ENCODE measurements at places on chromosomes 3 and 15.

DNA sequence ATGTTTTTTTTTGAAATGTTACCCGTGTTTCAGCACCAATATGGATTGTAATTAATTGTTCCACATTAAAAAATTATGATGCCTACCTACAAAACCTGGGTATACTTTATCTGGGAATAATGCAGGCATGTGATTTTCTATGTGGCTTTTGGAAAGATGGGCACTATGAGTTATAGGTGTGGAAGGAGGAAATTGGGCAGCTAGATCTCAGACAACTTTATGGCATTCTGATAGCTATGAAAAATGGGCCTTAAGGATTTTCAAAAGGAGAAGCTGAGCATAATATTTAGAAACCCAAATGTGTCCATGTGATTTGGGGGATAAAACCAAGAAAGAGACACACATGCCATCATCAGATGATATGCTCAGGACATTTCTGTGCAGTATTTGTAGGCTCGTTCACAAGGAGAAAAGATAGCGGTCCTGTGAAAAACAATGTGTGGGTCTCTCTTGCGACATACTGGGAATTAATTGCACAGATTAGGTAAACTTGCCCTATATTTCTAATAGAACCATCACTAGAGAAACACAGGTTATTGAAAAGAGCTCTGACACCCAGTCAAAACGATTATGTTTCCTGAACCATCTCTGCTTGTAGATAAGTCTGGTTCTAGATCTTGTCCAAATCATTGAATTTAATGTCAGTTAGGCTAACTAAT, 35.3 kb downstream of the ARPP21 start:
- no peaks in the 10 kb centered on the region for H3K36me3 ChIP-seq
- no peaks in the 10 kb centered on the region for H3K27me3 ChIP-seq
- no peaks in the 10 kb centered on the region for H3K4me1 ChIP-seq
- DNase-seq, result no peak
- no peak overlapping the region for H3K27ac ChIP-seq
- no peak overlapping the region for H3K4me3 ChIP-seq

DNA sequence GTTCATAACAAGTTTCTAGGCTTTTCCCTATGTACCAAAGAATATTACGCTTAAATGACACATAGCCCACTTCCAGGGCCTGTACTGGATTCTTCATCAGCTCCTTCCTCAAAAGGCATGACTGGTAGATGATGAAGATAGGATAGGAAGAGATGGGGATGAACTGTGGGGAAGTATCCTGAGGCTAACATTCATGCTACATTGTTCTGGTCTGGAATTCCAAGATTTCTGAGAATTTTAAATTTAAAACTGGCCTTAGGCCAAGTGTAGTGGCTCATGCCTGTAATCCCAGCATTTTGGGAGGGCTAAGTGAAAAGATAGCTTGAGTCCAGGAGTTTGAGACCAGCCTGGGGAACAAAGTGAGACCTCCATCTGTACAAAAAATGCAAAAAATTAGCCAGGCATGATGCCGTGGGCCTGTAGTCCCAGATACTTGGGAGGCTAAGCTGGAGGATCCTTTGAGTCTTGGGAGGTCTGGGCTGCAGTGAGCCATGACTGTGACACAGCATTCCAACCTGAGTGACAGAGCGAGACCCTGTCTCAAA, 160.1 kb upstream of the PLAAT1 start:
- H3K27ac ChIP-seq, result no peak overlapping the region
- no peaks in the 10 kb centered on the region for H3K27me3 ChIP-seq
- H3K36me3 ChIP-seq, result no peaks in the 10 kb centered on the region

GRCh38 chr3:65439641-65440284, 599.0 kb downstream of the MAGI1 start:
- H3K4me1 ChIP-seq, result peaks cover 13% of the 10 kb centered on the region
- H3K27me3 ChIP-seq, result no peaks in the 10 kb centered on the region
- H3K27ac ChIP-seq, result no peak overlapping the region
- peaks cover 5% of the 10 kb centered on the region for H3K36me3 ChIP-seq
- H3K4me3 ChIP-seq, result no peak overlapping the region

DNA sequence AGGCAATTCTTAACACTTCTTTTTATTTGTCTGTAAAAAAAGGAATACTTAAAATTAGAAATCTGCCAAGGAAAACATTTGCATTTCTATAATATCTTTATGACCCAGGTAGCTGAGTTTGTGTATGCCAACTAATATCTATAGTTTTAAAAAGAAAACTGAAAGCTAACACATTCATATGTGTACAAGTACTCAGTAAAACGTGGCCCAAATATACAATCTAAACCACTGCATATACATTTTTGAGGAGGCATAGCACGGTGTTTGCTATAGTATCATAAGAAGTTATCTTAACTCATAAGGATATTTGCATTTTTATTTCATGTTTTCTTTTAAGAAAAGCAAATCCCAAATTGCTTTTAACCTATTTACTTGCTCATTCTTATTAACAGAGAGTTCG, 172.7 kb downstream of the ZBTB20 start:
- no peaks in the 10 kb centered on the region for H3K4me1 ChIP-seq
- no peak overlapping the region for H3K27ac ChIP-seq
- H3K4me3 ChIP-seq, result no peak overlapping the region
- DNase-seq, result no peak
- peaks cover 17% of the 10 kb centered on the region for H3K36me3 ChIP-seq

GRCh38 chr3:86782286-86782685, 208.7 kb downstream of the VGLL3 start:
- no peaks in the 10 kb centered on the region for H3K4me1 ChIP-seq
- H3K36me3 ChIP-seq, result no peaks in the 10 kb centered on the region

GRCh38 chr3:79751703-79752102, 16.1 kb downstream of the ROBO1 start:
- no peak overlapping the region for H3K27ac ChIP-seq
- H3K27me3 ChIP-seq, result no peaks in the 10 kb centered on the region
- H3K36me3 ChIP-seq, result no peaks in the 10 kb centered on the region
- no peak for DNase-seq
- no peak overlapping the region for H3K4me3 ChIP-seq

DNA sequence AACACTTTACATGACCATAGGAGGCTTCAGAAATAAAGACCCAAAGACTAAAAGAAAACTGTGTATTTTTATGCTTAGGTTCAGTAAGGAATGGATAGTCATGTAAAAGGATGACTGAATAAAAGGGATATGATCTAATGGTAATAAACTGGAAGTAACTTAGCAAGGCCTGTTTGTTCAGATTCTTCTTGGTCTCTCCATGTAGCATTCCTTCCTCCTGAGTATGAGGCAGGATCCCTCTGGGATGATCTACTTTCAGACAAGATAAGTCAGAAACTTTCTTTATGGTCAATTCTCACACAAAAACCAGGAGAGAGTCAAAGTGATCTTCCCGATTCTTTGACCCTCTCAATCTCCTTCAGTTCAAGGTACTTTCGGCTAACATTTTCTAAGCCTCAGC, 340.8 kb upstream of the DCBLD2 start:
- H3K36me3 ChIP-seq, result no peaks in the 10 kb centered on the region
- H3K27me3 ChIP-seq, result no peaks in the 10 kb centered on the region
- no peak for DNase-seq
- no peaks in the 10 kb centered on the region for H3K4me1 ChIP-seq
- no peak overlapping the region for H3K4me3 ChIP-seq

DNA sequence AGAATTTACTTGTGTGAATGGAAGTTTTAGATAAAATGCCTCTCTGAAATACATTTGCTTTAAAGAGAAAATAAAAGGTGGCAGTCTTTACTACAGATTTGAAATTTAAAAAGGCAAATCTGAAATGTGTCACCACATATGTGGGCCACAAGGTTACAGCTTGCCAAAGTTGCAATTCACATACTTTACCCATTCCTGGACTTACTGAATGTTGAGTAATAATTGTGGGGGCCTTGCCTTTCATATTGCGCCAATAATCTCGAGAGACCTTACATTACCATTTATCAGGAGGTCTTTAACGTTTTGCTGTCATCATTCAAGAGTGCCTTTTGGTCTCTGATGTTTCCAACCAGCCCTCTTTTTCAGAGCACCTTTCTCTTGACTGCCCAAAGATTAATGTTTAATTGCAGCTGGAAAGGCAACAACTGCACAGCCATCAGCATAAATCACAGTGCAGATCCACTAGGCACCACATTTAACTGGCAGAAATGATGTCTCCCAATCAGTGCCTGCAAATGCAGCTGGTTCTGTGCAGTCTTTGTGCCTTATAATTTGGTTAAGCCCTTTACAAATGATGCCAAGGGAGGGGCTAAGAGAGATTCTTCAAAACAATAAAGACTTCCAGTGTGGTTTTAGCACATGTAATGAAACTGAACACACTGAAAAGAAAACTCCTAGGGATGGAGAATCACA, 206.8 kb downstream of the MAGI1 start:
- no peak for DNase-seq
- peaks cover 60% of the 10 kb centered on the region for H3K4me1 ChIP-seq
- no peaks in the 10 kb centered on the region for H3K27me3 ChIP-seq
- H3K27ac ChIP-seq, result no peak overlapping the region

DNA sequence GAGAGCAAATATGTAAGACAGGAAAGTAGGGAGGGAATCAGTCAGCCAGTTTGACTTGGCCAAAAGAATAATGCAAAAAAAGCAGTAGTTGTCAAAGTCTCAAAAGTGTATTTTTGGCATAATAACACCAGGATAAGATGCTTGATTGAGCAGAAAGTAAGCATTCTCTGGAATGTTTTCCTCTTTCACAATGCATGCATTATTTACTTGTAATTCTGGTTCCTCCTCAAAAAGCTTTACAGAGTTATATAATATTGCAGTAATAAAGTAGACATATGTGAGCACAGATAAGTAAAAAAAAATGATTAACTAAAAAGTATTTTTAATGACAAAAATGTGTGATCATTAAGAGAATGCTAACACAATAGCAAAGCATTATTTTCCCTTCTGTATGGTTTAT, 285.9 kb upstream of the BCHE start:
- no peaks in the 10 kb centered on the region for H3K4me1 ChIP-seq
- no peak overlapping the region for H3K4me3 ChIP-seq
- no peak for DNase-seq
- no peaks in the 10 kb centered on the region for H3K27me3 ChIP-seq
- no peak overlapping the region for H3K27ac ChIP-seq
- no peaks in the 10 kb centered on the region for H3K36me3 ChIP-seq

DNA sequence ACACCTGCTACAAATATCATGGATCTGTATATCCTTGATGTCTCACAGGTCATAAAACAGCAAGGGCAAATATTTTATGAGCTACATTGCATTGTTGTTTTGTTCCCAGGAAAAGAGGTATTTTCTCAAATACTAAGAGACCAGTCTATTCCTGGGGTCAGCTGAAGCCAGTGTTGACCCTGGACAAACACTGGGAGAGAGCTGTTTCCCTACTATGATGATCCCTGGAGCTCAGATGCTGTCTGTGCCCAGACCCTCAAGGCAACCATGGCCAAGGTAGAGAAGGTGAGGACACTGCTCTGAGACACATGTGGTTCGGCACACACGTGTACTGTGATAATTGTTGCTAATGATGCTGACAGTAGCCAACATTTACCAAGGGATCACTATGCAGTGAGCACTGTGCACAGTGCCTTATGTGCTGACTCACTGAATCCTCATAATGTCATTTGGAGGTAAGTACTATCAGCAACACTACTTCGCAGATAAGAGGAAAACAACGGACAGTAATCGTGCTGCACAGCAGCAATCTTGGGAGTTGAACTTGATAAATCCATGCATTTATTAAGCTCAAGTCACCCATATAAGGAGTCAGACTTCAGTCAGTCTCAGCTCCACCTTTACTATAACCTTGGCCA, 943.6 kb downstream of the FHIT start:
- DNase-seq, result no peak
- H3K27ac ChIP-seq, result no peak overlapping the region
- H3K36me3 ChIP-seq, result no peaks in the 10 kb centered on the region
- no peaks in the 10 kb centered on the region for H3K4me1 ChIP-seq

DNA sequence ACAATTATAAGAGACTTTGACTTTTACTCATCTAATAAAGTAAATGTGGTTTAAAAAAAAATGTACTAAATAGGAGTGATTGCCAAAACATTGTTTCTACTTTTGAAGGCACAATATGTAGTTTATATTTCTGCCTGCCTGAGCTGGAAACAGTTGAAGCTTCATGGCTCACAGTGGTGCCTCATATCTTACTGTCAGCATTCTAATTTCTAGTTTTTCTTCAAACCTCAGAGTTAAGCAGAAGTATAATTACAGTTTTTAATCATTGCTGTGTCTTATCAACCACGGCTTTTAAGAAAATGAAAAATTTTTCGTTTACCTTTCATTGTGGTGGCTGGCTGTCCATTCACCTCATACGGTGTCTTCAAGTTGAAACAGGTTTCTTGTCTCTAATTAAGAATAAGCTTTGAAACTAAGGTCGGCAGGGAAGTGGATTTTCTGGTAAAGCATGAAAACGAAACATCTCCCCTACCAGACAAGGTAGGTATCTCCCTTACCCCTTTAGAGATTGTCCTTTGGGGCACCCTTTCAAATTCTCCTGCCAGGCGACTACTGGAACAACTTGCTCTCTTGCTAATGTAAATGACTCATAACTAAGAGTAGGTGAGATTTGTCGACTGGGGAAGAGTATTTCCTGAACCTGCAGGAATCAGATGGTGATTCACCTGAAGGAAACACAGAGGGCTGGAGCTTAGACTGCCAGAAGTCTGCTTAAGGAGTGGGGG, at the start of gene GPR87:
Gene GPR87 (minus strand): TSS at position 554 of the 725 bp plus-strand sequence. CDS start 16,720 bp downstream, outside the sequence.
- H3K36me3 ChIP-seq, result no peaks in the 10 kb centered on the region
- no peak within 1 kb of the TSS for H3K27ac ChIP-seq
- no peak for DNase-seq
- no peaks in the 10 kb centered on the region for H3K27me3 ChIP-seq

GRCh38 chr3:183259621-183260020, 6.6 kb downstream of the B3GNT5 start:
- peak overlapping the region; percentile 22 for H3K27ac ChIP-seq
- H3K4me3 ChIP-seq, result no peak overlapping the region
- no peak for DNase-seq
- no peaks in the 10 kb centered on the region for H3K27me3 ChIP-seq

DNA sequence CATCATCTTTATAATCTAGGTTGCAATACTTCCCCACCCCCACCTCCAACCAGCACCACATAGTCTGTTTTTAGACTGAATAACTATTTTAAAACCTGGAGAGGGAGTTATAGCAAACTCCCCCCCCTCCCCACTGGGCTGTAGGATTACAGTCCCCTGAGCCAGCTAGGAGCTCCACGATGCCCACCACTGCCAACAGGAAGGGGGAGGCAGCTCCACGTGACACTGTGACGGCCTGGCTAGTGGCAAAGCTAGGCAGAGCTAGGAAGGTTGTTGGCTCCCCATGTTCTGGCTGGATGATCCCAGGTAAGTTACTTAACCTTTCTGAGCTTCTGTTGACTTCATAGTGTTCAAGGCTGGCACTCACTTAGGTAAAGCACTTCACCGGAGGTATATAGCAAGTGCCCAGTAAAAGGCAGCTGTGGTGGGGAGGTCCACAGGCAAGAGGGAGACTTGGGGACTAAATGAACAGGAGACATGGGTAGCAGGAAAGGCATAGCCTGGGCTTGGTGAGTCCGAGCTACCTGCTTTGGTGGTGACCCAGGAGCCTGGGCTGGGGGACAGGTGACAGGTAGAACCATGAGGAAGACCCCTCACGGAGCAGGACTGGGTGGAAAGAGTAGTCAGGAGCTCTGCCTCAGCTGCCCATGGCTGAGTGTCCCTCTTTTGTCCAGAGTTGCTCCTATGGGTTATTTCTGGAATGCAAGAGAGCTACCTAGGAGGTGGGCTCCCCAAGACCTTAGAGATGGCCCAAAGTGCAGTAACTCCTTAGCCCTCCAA, 4.0 kb upstream of the TBC1D21 start:
- no peaks in the 10 kb centered on the region for H3K27me3 ChIP-seq
- DNase-seq, result no peak
- no peaks in the 10 kb centered on the region for H3K36me3 ChIP-seq
- no peak overlapping the region for H3K4me3 ChIP-seq

GRCh38 chr15:72437650-72438316, 36.3 kb upstream of the ARIH1 start:
- H3K27me3 ChIP-seq, result no peaks in the 10 kb centered on the region
- no peaks in the 10 kb centered on the region for H3K4me1 ChIP-seq

All from heart right ventricle (tissue), 16 donors.